Activated T-helper 1 cell treated with Interleukin-2 at 50 U/mL for 16 hours (primary cell): ENCODE measurements at places on chromosomes 7 and 10.

DNA sequence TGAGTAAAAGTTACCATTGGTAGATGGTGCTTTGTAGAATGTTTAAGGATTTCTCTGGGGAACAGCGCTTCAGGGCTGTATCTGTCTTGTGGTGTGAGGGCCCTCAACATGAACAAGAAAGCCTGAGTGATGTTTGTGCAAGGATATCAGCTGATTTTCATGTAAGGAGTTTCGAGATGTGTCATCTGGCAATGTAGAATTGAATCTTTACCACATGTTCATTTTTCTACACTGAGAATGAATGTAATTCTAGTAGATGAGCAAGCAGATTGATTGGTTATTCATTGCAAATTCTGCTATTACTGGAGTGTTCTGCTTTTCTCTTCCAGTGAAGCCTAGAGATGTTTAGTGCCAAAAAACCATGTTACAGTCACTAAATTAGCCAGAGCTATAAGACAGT, 87.7 kb downstream of the ST7 start:
- no peak for DNase-seq

GRCh38 chr10:132249226-132249724, 58.5 kb downstream of the STK32C start:
- no peak for DNase-seq

- DNase-seq: no peak
Measured at GRCh38 chr10:80464557-80465450, 10.7 kb downstream of the TSPAN14 start.

DNA sequence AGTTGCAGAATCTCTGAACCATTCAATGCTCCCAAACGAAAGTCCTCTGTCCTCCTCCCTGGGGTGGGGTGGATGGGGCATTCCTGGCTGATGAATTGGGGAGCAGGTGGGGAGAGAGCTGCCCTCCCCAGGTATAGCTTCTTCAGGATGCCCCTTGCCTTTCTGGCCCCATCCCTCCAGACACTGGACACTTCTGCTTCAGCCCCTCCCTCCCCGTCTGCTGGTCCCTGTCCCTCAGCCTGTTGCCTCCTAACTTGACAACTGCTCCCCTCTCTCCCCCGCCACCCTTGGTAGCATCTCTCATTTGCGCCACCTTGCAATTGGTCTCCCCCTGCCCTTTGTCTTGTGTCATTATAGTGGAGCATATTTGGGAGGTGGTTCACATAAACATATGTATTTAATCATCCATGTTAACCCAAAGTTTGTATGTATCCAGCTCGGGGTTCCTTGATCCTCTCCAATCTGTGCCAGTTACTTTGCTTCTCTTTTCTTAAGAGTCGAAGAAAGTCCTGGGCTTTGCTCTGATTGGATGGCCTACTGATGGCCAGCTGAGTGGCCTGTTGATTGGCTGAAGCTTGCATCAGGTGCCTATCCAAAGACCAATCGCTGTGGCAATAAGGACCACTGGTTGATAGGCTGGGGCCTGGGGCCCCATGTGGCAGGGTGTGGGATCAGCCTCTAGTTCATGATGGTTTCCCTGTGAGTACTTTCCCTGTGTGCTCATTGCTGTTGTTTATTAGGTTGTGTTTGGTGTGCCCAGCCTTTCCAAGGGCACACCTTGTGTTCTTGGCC, 4.0 kb upstream of the GCK start:
- DNase-seq: no peak

DNA sequence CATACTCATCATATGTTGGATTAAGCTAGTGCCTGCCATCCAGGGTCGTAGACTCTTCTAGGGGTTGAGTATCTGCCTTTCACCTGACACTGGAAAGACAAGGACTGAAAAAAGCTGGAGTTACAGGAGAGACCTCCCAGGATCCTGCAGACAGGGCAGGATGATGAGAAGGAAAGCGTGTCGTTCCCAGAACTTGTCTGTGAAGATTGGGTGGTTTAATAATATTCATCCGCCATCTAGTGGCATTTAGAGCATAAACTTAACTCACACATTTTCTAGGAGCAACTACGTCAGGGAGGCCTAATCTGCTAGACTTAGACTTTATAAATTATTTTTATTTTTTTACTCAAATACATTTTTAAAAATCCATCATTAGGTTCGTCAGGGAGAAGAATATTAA, 59.6 kb downstream of the ADRB1 start:
- no peak for DNase-seq

DNA sequence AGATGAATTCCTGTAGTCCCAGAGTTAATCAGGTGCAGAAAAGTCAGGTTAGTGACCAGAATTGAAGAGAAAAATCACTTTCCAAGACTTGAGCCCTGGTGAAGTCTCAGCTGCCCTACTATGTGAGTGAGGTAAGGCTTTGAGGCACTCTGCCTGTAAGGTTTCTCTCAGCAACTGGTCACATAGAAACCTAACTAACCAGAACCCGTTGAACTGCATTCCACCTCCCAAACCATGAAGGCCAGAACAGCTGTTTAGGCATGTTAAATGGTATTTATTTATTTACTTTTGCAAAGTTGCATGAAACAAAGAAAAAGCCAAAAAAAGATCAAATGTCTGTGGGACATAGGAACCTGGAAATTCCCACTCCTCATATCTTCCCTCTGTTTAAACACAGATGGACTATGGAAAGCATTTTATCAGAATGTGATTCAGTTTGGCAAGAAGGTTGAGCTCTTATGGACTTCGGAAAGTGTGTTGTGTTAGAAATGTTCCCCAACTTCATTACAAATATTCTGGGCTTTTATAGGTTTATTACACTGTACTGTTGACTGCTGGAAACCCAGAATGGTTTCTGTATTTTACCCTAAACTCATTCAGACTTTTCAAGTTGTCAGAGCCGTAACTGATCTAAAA, 12.8 kb upstream of the GPR85 start:
- no peak for DNase-seq

- peak; percentile 30 for DNase-seq
Measured at GRCh38 chr10:123241391-123242141, 87.4 kb downstream of the BUB3 start.
